ENCODE measurements at places on chromosomes 16 and 17. TPM values are rescaled to one million over a fixed set of nuclear protein-coding genes. Genes with fewer than 3 reads are reported as not detected.

DNA sequence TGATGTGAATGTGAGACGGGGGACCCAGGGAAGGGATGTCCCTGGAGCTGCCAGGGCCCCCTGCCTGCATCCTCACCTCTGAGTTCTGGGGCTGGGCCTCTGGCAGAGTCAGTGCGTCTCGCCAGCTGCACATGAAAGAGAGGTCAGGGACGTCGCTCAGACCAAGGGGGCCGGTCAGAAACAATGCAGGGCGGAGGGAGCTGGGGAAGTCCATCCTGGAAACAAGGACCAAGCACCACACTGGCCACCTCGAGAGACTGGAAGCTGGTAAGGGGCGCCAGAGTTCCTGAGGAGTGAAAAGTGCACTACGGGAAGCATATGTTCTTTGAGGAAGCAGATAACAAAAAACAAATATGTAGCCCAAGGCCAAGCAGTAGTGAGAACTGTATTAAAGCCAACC is 2.1 kb downstream of the TAF1C start:
- DNase-seq = no peak

GRCh38 chr17:4636474-4637100 is 4.9 kb downstream of the ALOX15 start:
- no peak for DNase-seq

Gene KRT12
- 18.2 TPM for total RNA-seq

GRCh38 chr16:85728879-85729278 is 22.0 kb downstream of the C16orf74 start:
- no peak for DNase-seq

GRCh38 chr17:45022655-45023339 is 28.6 kb downstream of the DCAKD start:
- DNase-seq = no peak

GRCh38 chr17:28334666-28335200 is 539 bp downstream of the IFT20 start:
- no peak for DNase-seq

- DNase-seq = no peak
Observed at GRCh38 chr16:78246559-78246958, 147.1 kb downstream of the WWOX start.

GRCh38 chr17:74968361-74968780 is 4.2 kb downstream of the HID1 start:
- peak; percentile 58 for DNase-seq

- DNase-seq = no peak
Observed at GRCh38 chr17:78026381-78026780, 67.9 kb downstream of the TNRC6C start.
